ENCODE measurements at places on chromosomes 6 and 20.

DNA sequence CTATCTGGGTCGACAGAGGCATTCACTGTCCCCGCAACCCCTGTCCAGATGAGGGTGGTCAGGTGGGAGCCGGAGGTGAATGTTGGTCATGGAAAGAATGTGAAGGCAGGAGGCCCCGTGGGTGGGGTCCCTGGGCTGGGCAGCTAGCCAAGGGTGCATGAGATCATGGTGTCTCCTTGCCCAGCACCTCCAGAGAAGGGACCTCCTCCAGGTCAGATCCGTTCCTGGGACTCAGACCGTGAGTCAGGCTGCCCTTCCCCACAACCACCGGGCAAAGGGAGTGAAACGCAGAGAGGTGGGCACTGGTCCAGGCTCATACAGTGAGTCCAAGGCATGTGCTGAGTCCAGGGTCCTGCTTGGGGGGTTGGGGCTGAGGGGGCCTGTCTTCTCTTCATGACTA lies 3.5 kb downstream of the FOXS1 start:
- DNase-seq = no peak

DNA sequence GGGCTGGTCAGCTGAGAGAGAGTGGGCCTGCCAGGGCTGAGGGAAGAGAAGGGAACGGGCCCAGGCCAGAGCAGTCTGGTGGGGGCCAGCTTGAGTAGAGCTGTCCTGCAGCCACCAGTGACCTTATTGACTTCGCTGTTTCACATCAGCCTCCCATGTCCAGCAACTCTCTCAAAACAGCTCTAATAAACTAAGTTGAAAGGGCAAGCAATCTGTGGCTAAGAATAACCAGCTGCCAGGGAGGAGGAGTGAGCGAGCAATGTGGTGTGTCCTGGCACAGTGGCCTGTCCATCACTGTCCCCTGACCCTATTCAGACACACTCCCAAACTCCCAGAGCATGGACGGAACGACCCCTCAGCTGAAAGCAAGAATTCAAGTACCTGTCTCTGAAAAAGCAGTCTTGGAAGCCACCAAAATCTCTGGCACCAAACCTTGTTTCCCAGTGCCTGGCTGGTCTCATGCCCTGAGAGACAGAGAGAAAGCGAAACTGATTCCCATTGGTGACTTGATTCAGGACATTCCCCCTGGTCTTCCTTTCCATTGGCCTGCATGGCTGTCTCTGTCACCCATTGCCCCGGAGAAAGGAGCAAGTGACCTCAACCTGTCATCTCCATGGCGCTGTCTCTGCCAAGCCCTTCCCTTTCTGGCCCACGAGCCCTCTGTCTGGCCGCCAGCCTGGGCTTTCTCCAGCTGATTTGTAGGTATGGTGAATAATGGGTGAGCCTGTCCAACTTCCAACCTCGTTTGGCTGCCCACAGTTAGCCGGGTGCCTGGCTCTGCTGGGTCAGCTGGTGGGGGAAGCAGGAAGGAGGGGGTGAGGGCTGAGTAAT lies at the start of gene DDO:
TSS of gene DDO (minus strand) at position 490 of the 831 bp plus-strand sequence. CDS start 2,113 bp downstream, outside the sequence.
- DNase-seq = no peak

DNA sequence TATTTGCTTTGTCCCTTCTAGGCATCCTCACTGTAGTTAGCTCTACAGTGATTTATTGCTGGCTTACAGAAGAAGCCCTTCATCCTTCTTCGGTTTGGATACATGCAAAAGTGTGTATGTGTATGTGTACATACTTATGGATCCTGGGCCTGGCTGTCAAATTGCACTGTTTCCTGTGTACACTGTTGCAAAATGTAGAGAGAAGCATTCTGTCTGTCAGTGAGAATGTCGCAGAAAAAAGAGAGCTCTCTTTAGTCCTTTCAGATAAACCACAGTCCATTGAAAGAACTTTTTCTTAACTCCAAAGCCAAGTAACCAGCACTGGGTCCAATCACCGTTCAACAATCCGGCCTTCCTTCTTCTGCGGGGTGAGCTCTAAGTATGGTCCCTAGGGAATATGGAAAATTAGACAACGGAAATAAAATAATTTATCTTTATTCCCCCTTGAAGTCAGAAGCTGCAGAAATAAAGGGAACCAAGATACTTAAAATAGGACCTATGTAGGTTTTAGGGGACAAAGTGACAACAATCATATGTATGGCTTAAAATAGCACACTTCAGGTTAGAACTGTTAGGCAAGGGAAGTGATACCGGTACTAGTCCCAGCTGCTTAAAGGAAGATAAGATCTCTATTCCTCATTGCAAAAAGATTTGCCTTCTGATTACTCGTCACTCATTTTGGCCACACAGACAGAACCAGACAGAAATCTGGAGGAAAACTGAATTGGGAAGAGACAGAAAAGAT lies 107.0 kb downstream of the CD83 start:
- DNase-seq = no peak

DNA sequence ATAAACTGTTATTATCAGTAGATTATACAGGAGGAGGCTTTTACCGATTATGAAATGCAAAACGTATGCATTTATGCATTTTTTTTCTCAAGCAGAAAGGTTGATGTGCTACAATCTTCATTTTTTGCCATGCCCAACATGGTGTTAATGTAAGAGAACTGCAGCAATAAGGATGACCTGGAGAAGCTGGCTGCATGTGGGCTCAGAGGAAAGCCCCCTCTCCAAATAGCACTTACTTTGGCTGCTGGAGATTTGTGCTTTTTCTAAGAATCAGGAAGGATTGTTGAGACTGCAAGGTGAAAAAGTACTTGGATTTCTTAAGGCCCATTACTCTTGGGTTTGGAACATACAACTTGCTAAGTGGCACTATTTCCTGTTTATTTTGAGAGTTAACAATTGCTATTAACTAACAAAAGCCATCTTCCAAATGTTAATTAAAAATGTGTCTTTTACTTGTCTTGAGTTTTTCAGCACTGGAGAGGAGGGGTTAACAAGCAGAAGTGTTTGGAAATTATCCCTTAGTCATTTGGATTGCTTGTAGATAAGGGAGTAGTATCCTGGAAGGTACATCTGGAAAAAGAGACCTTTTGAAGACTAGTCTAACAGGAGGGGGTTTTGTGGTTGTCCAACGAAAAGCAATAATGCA lies 5.6 kb downstream of the SOX4 start:
- no peak for DNase-seq

GRCh38 chr6:77123527-77123926 lies 339.8 kb downstream of the HTR1B start:
- no peak for DNase-seq

DNA sequence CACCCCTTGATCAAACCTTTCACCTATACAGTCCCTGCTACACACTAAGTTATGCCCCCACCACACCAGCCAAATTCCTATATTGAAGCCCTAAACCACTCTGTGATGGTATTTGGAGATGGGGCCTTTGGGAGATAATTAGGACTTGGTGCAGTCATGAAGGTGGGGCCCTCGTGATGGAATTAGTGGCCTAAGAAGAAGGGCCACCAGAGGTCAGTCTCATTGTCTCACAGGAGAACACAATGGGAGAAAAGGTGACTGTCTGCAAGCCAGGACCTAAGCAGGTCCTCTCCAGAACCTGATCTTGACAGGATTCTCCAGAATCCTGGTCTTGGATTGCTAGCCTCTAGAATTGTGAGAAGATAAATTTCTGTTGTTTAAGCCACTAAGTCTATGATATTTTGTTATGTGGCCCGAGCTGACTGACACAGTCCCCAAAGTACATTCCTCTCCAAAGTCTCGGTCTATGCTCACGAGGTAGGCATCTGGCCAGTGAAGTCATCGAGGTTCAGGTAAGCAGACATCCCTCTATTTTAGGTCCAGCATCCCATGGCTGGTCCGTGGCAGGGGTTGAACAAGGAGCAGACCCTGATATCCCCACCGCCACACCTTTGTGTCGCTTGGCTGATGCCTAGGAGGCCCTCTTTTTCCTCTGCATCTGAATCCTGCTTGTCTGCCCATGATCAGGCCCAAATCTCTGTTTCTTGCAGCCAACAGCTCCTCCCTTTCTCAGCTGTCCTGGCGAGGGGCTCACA lies 138.9 kb downstream of the NFATC2 start:
- DNase-seq = no peak

GRCh38 chr20:2483504-2483903 lies 12.9 kb upstream of the SNRPB start:
- DNase-seq = no peak

DNA sequence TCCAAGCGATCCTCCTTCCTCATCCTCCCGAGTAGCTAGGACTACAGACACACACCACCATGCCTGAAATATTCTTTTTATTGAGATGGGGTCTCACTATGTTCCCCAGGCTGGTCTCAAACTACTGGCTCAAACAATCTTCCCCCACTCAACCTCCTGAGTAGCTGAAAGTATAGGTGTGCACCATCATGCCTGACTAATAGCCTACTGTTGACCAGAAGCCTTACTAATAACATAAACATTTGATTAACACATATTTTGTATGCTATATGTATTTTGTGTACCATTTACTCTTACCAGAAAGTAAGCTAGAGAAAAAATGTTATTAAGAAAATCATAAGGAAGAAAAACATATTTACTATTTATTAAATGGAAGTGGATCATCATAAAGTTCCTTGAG lies 11.9 kb upstream of the WFDC10A start:
- DNase-seq = no peak

- DNase-seq = no peak
Measured at GRCh38 chr6:46381057-46381456, 110.2 kb downstream of the RCAN2 start.

GRCh38 chr6:35403544-35404442 lies 48.3 kb upstream of the FANCE start:
- no peak for DNase-seq

- no peak for DNase-seq
Measured at GRCh38 chr6:28081486-28081751, 1.1 kb downstream of the ZNF165 start.

- no peak for DNase-seq
Measured at GRCh38 chr20:57710841-57711240, 1.0 kb upstream of the PMEPA1 start.

GRCh38 chr6:82419859-82420258 lies 56.2 kb downstream of the TPBG start:
- DNase-seq = no peak

DNA sequence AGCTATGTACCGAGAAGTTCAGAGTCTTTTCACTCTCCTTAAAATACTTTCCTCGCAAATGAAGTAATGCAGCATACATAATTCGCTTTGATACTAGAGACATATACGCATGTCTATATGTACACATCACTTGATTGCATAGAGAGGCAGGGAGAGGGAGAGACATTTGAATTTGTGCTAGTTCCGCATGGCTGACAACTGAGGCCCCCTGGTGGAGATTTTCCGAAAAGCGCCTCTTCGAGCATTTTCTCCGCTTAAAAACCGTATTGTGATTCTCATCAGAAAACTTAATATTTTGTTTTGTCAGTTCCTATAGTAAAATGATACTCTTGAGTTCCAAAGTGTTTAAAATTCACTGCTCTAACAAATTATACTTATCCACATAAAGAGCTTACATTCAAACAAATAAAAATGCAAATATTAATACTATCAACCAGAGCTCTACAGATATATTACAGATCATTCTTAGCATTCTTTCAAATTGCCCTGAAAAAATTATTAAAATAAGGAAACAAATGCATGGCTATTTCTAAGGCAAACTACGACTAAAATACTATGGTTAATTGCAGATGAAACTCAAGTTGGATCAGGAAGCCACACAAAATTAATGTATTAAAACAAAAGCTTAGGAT lies 637 bp downstream of the MYLK4 start:
- no peak for DNase-seq

- no peak for DNase-seq
Measured at GRCh38 chr6:121881974-121882667, 446.7 kb downstream of the GJA1 start.

- no peak for DNase-seq
Measured at GRCh38 chr20:3887876-3888620, 1.1 kb upstream of the PANK2 start.

DNA sequence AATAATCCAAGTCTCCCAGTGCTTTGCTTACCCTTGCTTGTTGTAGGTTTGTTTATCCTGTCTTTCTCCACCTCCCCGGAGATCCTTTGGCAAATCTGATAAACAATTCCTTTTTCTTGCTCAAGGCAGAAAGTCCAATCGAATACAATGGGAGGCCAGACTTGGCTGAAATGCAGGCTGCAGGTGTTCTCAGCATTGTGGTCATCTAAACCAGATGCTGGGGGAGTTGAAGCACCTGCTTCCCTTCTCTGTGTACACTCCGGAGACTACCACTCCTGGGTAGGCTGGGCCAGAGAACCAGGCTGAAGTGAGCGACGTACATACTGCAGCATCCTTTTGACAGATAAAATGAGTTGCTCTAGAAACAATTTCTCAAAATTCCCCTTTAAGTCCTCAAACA lies 82.6 kb upstream of the PREP start:
- DNase-seq = no peak

DNA sequence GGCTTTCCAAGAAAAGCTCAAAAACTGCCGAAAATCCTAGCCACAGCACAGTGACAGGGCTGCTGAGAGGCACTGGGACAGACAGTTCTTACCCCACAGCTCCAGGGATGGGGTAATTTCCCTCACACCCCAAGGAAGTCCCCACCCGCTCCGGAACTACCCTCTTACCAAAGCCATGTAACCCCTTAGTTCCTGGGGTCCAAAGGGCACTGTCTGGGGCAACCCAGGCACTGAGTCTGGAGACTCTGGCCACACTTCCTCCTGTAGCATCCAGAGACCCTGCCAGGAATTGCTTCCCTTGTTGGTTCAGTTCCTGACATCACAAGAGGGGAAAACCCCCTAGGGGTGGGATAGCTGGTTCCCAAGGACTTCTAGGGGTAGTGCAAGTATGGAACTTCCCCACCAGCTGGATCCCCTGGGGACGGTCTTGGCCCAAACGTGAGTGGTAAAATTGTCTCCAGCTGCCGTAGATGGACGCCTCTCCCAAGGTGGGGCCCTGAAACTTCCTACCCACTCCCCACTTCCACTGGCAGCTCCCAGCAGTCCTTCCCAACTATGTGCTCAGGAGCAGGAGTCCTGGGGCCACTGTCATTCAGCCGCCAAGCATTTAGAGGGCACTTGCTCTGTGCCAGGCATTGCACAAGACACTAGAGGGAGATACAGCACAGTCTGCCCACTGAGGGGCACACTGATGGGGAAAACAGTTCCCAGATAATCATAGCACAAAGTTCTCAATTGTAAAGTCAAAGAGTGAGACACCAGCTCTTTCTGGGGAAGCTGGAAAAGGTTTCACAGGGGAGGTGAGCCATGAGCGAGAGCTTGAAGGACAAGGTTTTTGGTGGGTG lies 17.2 kb upstream of the HCK start:
- no peak for DNase-seq

Measured in stimulated activated CD4-positive, alpha-beta T cell treated with anti-CD3 and anti-CD28 coated beads, Interleukin-15, amount 100 ng/mL, for 48 hours (primary cell).